ENCODE measurements at places on chromosomes 13 and 19.

DNA sequence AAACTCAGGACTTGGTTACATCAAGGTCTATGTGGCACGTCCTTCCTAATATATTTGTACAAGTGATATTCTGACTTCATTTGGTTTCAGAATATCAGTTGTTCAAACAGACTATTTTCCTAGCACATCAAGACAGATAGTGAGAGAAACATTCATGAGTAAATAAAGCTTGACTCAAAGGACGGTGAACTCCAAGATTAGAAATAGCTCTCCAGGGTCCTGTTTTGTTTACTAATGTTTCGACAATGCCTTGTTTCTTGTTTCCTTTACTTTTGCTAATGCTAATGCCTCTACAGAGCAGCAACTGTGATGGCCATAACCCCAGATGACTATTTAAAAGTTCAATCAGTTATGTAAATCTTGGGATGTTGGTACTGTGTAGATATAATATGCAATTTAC, 313.9 kb downstream of the KLF12 start:
- DNase-seq: no peak

DNA sequence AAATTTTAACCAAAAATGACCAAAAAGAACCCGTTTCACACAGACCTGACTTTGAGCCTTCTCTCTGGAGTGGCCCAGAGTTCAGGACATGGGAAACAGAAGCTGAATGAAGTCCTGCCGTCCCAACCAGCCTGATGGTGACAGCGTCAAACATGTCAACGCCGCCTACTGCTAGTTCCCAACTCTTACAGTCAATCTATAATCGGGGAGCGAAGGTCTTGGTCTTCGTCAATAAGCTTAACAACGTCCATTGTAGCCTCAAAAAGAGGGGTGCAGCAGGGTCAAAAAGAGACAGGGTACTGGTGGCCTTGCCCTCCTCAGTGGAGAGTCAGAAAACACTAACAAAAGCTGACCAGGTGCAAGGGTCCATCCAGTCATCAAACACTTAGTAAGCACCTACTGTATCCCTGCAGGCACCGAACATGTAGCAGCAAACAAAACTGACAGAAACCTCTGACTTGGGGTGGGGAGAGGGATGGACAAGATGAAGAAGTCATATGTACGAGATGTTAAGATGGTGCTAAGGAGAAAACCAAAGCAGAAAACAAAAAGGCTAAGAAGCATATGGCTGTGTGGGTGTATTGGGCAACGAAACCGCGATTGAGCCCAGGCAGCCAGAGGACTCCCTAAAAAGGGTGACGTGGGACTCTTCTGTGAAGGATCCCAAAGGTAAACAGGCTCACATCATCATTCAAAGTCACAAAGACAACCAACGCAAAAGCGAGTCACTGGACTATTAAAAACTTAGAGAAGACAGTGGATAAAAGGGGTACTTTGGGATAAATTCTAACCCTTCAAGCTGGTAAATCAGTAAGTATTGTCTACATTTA, 12.0 kb downstream of the MLLT1 start:
- DNase-seq: no peak

DNA sequence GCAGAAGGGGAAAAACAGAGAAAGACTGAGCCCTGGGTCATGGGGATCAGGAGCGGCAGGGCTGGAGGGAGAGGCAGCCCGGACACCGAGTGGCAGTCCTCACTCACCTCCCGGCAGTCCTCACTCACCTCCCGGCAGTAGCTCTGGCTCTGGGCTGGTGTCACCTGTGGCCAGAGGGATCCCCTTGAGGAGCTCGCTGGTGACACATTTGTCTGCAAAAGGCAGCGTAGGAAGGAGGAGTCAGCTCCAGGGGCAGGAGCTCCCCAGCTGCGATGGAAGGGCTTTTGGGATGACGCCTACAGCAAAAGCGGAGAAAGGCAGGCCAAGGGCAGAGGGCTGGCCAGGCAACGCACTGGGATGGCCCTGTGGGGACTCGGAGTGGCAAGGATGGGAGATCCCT, 739 bp downstream of the EIF3G start:
- DNase-seq: no peak

- no peak for DNase-seq
These were observed 8.8 kb downstream of the SCEL start for GRCh38 chr13:77544355-77544754.

GRCh38 chr19:53132141-53132991, at the start of gene ZNF415:
TSS of gene ZNF415 (minus strand) at chr19:53132910. CDS start at chr19:53122676, 10,234 bp downstream.
- peak; percentile 64 for DNase-seq

DNA sequence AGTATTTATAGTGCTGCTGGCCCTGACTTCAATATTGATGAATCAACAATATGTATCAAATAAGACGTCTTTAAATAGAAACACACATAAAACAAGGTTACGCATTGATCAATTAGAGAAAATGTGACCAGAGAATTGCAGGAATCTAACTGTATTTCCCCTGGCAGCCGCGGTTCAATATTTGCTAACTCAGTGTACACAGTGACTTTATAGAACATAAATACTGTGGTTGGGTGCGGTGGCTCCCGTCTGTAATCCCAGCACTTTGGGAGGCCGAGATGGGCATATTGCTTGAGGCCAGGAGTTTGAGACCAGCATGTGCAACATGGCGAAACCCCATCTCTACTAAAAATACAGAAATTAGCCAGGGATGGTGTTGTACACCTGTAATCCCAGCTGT, 22.8 kb upstream of the UPF3A start:
- DNase-seq: no peak

DNA sequence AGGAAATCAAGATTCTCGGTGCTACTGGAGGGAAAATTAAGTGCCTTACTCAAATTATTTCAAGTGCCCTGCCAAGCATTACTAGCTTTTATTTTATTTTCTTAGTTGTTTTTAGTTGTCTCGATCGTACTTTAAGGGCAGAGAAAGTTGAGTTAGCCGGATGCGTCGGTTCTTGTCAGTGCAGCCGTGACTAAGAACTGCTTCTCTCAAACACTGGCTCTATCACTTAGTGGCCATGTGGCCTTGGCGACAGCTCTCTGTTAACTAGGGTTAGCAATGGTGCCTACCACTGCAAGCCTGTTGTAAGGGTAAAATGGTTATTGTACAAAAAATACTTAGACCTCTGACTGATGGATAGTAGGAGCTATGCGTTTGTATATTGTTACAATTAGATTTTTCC, 227.8 kb downstream of the KATNAL1 start:
- DNase-seq: no peak

DNA sequence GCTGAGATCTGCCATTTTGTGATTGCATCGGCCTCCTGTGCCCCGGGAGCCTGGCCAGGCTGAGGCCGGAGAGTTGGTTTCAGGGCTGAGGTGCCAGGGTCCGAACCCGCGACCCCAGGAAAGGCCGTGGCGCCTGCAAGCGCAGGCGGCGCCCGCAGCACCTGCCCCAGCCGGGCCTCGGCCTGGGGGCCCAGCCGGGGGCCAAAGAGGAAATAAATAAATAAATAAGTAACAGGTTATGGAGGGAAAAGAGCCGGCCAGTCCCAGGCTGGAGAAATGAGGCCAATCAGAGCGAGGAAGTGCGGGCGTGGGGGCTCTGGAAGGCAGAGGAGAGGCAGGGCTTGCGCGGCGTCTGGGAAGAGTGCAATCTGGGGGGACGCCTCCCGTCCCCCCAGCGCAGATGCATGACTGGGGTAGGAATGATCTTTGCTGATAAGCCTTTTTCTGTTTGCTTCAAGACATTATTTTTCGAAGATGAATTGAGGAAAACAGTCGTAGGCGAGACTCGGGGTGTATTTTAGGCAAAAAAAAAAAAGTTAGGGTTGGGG, 145.6 kb upstream of the ZNF536 start:
- no peak for DNase-seq

DNA sequence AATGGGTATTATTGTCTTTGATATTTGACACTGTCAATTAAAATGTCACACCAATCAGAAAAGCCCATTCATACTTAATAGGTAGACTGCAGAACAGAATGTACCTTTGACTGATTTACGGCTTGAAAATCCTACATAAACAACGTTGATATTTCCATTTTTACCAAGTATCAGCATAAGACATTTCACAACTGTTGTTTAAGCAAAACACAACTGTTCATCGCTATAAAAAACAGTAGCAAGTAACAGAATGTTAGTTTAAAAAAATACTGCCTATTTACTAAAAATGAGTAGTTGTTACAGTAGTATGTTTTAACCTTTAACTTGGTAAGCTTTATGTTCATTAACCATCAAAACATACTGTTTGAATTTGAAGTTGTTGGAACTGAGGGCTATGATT, 1096.6 kb downstream of the PCDH17 start:
- no peak for DNase-seq

- no peak for DNase-seq
These were observed 4.3 kb downstream of the RUVBL2 start for GRCh38 chr19:48997972-48998371.

- DNase-seq: peak; percentile 46
These were observed 52.4 kb downstream of the TNFSF11 start for GRCh38 chr13:42626176-42626860.

DNA sequence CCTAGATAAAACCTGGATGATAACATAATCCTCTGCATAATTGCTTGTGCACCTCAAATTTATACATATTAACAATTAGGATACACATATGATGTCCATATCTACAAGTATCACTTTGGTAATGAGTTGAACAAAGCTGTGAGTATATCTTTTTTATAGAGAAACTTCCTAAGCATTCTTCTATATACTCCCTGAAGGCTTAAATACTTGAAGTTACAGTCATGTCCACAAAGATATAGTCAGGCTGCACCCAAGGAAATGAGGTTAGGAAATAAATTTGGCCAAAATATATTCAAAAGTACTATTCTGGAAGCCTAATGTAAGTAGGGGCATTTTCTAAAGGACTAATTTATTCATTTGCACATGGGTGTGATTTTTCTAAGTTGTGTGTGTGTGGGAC, 761.5 kb downstream of the PCDH9 start:
- DNase-seq: no peak

- no peak for DNase-seq
These were observed 125.9 kb downstream of the MIPEP start for GRCh38 chr13:23763318-23763717.

DNA sequence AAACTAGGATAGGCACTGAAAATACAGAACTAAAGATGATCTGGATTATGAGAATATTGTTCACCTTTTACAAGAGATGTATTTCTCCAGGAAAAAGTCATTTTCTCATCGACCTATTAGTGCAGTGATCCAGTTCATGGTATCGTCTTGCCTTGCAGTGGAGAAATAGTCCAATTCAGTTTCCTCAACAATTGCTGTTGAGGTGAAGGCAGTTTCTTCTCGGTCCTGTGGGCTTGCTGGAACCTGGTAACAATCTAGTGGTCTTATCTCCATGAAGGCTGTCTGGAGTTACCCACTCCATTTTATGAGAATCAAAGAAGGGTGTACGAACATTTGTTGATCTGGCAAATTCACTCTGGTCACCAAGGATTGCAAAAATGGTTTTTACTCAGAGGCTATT, 266.8 kb downstream of the LHFPL6 start:
- DNase-seq: no peak

- peak; percentile 57 for DNase-seq
These were observed 1.2 kb downstream of the CDC34 start for GRCh38 chr19:532561-533363.

- DNase-seq: peak; percentile 88
These were observed 2.1 kb downstream of the KCNK6 start for GRCh38 chr19:38321646-38322196.

- DNase-seq: no peak
These were observed 23.8 kb upstream of the TM9SF2 start for GRCh38 chr13:99477493-99477892.

DNA sequence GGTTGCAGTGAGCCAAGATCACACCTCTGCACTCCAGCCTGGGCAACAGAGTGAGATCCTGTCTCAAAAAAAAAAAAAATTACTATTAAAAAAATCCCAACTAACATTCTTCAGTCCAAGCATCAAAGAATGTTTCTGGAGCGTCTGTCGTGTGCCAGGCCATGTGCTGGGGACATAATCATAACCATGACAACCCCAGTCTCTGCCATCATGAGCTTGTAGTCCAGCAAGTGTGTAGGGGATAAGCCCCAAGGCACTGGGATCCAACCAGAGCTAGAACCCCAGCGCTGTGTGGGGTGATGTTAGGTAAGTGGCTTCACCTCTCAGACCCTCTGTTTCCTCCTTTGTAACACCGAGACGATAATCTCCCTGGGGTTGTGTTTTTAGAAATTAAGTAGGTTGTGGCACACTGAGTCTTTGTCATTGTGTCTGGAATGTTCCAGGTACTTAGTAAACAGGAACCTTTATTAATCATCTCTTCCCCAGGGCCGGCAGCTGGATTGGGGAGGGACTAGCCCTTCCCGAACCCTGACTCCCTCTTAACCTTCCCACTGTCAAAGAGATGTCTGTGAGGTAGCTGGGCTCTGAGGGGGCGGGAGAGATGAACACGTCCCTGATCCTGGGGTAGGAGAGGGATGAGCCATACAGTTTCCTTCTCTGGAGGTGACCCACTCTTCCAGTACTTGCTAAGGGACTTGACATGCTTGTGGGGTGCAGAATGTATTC, 5.2 kb downstream of the ITPKC start:
- peak; percentile 89 for DNase-seq

- no peak for DNase-seq
These were observed 217.0 kb downstream of the SPRY2 start for GRCh38 chr13:80123945-80124344.

GRCh38 chr13:51043310-51043709, 67.8 kb downstream of the C13orf42 start:
- DNase-seq: no peak

DNA sequence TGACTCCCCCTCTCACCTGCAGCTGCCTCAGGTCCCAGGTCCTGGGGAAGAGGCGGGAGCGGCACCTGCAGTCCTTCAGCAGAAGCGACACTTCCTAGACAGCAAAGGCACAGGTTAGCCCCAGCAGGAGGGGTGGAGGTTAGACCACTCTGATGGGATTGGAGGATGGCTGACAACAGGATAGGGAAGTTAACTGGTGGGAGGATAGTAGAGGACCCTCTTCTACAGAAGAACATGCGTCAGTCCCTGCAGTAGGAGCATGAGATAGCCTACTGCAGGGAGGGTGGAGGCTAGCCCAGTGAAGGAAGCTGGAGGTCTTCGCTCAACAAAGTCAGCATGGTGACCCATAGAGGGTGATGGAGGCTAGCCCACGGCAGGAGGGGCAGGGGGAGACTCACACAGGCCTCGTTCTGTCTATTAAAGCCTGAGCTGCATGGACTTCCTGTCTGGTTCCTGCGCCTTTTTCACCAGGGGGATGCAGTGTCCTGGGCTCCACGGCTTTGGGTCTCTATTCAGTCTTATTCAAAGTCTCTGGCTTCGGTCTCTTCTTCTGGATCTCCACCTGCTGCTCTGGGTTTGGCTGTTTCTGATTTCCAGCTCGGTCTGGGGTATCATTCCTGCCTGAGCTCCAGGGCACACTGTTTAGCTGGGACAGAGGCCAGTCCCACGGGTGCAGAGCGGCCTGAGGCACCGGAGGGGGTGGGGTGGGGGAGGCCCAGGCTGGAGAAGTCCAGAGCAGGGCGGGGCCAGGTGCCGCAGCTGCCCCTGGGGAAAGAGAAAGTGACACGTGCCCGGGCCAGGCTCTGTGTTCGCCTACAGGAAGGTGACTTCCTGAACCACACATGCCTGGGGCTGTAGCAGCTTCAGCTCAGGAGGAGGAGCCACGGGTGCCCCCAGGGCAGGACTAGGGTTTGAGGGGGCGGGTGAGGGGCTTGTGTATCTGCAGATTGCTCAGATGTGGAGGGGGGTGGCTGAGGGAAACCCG, 7.3 kb downstream of the IFNL3 start:
- peak; percentile 15 for DNase-seq
